ENCODE measurements at places on chromosomes 1 and 21.

- no peak for DNase-seq
Measured at GRCh38 chr1:63704443-63704842, 69.4 kb upstream of the ROR1 start.

GRCh38 chr1:115237507-115237906, 100.5 kb downstream of the NGF start:
- DNase-seq, result no peak

DNA sequence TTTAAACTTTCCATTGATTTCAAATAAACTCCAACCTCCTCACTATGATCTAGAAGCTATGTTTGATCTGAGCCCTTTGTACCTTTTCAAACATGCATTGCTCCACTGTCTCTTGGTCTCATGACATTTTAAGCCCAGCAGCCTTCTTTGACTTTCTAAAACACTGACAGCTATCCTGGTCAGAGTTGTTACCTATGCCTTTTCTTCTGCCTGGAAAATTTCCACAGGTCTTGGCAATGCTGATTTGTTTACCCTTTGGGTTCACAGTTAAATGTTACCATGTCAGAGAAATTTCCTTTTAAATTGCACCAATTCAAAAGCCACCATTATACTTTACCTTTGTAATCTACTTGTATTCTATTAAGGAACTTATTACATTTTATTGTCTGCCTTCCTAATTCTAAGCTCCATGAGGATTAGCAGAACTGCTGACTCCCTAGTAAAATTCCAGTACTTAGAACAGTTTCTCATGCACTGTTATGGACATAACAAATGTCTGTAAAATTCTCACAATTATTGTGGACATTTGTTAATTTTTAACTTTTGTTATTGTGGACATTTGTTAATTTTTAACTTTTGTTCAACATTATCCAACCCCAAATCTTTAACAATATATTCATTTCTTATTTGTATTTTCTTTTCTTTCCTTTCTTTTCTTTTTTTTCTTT, 1064.4 kb downstream of the NCAM2 start:
- no peak for DNase-seq

- no peak for DNase-seq
Measured at GRCh38 chr1:184801503-184801902, 46.8 kb upstream of the EDEM3 start.

- no peak for DNase-seq
Measured at GRCh38 chr1:165647970-165648369, 16.9 kb downstream of the MGST3 start.

Data from nephron progenitor cell (in vitro differentiated cells).